DMS79 (cell line): ENCODE measurements at places on chromosomes 1 and 21.

DNA sequence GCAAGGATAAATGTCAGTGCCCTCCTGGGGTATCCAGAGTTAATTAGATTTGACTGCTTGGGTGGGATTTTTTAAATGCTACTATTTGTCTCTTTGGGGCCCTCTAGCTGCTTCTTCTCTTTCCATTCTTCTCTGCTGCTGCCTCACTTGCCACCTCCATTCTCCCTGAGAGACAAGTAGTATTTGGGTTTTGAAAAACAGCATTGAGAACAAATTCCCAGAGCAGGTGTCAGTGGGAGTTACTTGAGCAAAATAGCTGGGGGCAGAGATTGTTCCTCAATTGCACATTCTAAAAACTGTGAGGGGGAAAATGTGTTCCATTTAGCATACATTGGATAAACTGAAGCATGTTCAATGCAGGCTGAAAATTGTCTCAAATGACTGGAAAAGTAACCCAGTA lies 286.5 kb downstream of the CACNA1E start:
- DNase-seq: no peak

- no peak for DNase-seq
These were observed 867.8 kb upstream of the ADGRL4 start for GRCh38 chr1:79874289-79874688.

- DNase-seq: no peak
These were observed 87.5 kb downstream of the FGGY start for GRCh38 chr1:59384443-59384842.

GRCh38 chr1:37469386-37469785 lies 5.0 kb upstream of the ZC3H12A start:
- DNase-seq: no peak

DNA sequence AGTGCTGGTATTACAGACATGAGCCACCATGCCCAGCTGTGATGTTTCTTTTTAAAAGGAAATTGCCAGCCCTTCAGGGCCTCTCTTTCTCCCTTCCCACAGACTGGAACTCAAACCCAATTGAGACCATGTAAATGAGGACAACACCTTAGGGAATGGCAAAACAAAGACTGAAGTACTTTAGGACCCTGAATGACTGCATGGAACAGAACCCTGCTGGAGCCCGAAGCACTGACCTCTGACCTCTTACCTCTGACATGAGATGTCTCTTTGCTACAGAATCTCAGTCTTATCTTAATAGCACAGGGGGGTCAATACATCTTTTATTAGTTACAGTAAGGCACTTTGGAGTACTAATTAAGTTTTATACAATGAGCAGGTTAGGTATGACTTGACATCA lies 15.5 kb upstream of the DR1 start:
- DNase-seq: no peak

GRCh38 chr1:52511851-52512615 lies 40.9 kb downstream of the TUT4 start:
- DNase-seq: no peak

DNA sequence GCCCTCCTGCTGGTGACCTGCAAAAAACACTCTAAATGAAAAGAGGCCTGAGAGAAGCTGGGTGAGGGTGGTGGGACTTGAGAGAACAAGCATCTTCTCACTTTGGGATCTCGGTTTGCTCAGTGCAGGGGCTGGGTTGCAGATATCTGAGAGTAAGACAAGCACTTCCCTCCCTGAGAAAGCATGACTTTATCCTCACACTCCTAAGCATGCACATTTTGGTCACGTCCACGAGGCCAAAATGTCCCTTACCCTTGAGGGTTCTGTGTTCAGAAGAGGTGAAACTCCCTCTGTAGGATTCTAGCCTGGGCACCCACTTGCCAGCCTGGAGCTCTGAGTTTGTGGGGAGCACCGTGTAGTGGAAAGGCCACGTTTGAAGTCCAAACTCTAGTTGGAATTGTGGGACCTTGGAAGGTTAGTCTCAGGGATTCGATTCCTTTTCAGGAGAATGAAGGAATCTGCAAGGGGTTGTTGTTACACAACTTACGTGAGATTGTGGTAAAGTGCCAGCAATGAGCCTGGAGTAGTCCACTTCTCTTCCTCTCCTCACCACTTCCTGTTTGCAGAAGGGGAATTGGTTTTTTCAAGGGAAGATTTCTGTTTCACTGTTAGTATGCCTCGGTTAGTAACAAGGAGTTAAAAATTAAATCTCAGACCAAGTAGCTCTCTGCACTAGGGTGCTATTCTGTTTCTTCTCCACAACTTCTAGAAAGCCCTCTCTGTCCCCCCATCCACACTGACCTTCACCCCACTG lies 3.0 kb downstream of the FCAMR start:
- no peak for DNase-seq

GRCh38 chr1:234327577-234328164 lies 45.6 kb upstream of the COA6 start:
- DNase-seq: no peak

- no peak for DNase-seq
These were observed 26.1 kb upstream of the PRSS38 start for GRCh38 chr1:227789084-227790033.

- DNase-seq: no peak
These were observed 24.7 kb downstream of the INAVA start for GRCh38 chr1:200919386-200919785.

DNA sequence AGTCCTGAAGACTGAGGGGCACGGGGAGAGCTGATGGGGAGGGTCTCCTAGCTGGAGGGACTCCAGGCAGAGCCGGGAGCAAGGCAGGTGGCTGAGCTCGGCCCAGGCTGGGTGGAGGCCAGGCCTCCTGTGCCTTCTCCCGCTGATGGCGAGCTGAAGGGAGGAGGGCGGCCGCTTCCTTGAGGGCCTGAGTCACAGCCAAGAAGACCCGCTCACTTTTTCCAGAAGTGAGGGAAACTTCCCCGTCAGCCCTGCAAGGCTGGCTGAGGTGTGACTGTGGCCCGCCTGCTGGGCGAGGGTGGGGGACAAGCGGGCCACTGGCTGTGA lies 1.7 kb upstream of the VWA1 start:
- DNase-seq: no peak

GRCh38 chr1:243716906-243717305 lies 133.1 kb downstream of the AKT3 start:
- no peak for DNase-seq

GRCh38 chr1:66243548-66244130 lies 290.3 kb upstream of the SGIP1 start:
- no peak for DNase-seq

GRCh38 chr1:10149231-10149630 lies 61.1 kb upstream of the KIF1B start:
- no peak for DNase-seq

DNA sequence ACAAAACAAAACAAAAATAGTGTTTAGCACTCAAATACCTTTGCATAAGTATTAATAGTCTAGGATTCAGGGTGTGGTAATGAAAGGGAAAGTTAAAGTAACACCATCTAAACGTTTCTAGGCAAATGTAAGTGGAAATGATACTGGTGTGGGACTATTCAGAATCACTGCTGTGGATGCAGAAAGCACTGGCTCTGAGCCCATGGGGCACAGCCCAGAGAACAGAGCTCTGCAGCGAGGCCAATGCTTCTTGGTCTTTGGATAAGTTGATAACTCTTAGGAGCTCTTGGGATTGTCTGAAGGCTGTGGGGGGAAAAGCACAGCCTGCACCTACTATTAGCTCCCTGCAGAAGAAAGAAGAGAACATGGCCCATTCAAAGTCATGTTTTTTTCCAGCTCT lies 21.4 kb upstream of the DNM3 start:
- no peak for DNase-seq

GRCh38 chr1:25182629-25183028 lies 49.7 kb downstream of the SYF2 start:
- DNase-seq: no peak

DNA sequence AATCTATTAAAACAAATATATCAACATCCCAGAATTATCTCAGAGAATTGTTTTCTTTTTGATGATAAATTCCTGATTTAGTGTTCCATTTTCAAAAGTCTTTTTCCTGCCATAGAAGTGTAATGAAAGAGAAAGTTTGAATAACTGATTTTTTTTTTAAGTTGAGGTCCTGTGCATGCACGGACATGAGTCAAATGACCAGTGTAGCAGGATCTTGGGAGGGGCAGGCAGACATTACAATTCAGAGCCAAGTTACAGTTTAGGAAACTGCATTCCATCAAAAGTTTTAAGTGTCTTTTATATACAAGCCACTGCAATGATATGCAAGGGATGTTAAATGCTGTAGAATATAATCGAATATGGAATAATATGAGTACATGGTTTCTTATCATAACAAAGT lies 227.5 kb downstream of the HMCN1 start:
- no peak for DNase-seq

GRCh38 chr1:2783435-2784397 lies 17.8 kb downstream of the TTC34 start:
- no peak for DNase-seq

DNA sequence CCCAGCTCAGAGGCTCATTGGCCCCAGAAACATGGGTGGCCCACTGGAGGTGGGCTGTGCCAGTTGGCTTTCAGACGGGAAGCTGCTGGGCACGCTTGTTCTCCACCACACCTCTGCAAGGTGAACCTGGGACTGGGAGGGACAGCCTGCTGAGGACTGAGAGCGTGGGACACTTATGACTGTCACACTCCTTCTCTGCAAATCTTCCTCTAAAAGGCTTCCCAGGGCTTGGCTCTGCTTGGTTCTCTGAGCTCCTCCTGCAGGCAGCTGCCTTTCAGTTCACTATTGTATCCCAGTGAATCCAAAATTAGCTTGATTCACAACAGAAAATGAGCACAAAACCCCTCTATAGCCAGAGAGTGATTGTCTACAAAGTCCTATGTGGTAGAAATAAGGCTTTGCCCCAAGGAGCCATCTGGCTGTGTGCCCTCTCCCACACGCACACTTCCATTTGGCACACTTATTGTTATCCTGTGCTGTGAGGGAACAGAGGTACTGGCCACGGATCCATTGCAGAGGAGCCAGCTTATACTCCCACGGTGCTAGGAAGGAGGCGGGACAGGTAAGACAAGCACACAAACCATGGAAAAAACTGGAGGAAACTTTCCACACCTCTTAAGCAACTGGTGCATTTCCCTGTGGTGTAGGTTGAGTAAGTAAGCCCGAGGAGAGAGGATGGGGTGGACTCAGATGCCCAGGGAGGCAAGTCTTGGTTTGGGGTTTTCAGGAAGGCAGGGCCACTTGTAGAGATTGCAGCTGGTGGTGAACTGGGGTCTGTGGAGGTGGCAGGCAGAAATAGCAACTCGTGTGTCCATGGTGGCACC lies 18.9 kb upstream of the BTG2 start:
- DNase-seq: no peak

- DNase-seq: no peak
These were observed 60.2 kb upstream of the PBX1 start for GRCh38 chr1:164498792-164499191.
